Epithelial cell of esophagus (primary cell): ENCODE measurements at places on chromosomes 5 and 9.
A peak's percentile ranks its signal among the peaks of the same experiment; 100 is the strongest.

- no peak for DNase-seq
These were observed 15.2 kb downstream of the ERP44 start for GRCh38 chr9:100083448-100084127.

DNA sequence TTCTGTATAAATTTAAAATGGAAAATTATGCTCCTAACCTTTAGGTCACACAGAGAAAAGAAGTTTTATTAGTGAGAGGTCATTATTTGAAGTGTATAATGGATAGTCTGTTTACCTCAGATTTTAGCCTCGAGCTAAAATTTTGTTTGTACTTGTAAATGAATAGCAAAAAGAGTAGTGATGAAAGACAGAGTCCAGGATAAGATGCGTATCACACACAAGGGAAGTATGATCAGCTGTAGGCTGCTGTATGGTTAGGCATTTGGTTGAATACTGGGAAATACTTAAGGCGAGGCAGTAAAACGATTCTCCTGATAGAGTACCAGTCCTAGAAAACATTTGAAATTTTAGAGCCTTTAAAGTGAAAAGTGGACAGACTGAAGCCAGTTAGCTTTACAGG is 92.7 kb downstream of the FBXL7 start:
- DNase-seq: no peak

DNA sequence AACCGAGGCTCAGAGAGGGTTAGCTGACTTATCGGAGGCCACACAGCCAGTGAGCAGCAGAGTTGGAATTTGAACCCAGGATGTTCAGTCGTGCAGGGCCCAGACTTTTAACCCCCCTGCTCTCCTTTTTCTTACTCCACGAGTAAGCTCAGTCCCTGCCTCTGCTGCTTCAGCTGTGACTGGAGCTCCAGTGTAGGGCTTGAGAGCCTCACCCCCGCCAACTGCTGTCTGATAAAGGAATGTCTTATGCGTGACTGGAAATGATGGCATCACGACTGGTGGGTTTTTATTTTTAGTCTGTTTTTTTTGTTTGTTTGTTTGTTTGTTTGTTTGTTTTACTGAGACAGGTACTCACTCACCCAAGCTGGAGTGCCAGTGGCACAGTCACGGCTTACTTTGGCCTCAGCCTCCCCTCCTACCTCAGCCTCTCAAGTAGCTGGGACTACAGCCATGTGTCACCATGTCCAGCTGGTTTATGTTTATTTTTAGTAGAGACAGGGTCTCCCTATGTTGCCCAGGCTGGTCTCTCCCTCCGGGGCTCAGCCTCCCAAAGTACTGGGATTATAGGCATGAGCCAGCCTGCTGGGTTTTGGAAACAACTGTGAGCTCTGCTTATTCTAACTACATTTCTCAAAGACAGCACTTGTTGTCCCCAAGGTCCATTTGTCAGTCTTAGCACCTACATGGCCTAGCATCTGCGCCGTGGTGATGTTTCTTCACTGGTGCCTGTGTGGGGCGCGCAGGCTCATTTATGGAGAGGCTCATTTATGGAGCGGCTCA is 52.5 kb upstream of the NCS1 start:
- DNase-seq: no peak

DNA sequence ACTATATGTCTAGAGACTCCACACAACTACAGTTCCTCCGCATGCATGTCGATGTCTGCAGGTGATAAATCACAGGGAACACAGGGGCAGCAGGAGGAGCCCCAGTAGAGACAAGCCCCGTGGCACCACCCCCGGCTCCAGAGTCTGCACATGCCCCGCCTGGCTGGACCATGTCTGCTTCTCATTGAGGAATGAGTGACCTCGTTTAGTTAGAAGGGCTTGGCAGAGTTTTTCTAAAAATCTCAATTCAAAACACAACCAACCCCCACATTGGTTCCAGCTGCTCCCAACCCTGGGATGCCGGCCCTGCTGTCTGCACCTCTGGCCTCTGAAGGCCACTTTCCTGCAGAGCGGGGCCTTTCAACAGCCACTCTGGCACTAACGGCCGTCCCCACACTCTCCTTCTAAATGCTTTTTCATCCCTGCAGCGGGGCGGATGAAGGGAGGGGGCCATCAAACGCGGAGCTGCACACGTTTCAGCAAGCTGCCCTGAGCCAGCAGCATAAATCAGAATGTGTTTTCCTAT is 106.3 kb downstream of the ROR2 start:
- DNase-seq: no peak

DNA sequence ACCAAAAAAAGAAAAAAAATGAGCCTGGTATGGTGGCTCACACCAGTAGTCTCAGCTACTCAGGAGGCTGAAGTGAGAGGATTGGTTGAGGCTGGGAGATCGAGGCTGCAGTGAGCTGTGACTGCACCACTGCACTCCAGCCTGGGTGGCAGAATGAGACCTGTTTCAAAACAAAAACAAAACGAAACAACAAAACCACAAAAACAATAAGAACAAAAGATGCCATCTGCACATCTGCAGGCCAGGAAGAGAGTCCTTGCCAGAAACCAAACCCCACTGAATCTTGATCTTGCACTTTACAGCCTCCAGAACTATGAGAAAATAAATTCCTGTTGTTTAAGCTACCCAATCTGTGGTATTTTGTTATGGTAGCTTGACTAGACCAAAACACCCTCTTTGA is 207.7 kb downstream of the YTHDC2 start:
- DNase-seq: no peak

DNA sequence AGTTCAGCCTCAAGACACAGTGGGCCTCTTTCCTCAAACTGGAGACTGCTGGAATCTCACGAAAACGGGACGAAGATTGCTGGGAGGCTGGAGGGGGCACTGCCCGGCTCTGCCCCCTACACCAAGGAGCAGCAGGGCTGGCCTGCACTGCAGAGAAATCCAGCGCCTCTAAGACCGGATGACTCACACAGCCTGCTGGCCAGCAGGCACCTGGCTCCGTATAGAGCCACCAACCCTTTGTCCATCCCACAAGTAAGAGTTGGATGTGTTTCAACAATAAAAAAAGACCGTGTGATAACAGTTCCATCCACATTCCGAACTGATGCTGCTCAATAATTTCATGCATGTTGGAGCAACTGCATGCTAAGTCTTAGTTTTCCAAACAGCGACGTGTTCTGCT is 11.5 kb downstream of the CCDC127 start:
- DNase-seq: no peak

DNA sequence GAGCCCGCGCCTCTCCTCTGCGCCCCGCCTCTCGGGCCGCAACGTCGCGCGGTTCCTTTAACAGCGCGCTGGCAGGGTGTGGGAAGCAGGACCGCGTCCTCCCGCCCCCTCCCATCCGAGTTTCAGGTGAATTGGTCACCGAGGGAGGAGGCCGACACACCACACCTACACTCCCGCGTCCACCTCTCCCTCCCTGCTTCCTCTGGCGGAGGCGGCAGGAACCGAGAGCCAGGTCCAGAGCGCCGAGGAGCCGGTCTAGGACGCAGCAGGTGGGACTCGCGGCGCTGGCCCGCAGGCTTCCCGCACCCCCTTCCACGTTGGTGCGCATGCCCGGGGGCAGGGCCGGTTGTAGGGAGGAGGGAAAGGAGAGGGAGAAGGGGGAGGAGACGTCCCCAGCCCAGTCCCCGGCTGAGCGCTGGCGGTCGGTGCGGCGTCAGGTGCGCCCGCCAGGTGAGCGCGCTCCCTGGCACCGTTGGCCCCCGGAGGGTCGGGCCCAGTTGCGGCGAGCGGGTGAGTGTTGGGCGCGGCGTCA is at the start of gene OCLN:
Gene OCLN (plus strand): TSS at position 400 of the 532 bp plus-strand sequence. CDS start 11,455 bp downstream, outside the sequence.
- DNase-seq: peak; percentile 92

DNA sequence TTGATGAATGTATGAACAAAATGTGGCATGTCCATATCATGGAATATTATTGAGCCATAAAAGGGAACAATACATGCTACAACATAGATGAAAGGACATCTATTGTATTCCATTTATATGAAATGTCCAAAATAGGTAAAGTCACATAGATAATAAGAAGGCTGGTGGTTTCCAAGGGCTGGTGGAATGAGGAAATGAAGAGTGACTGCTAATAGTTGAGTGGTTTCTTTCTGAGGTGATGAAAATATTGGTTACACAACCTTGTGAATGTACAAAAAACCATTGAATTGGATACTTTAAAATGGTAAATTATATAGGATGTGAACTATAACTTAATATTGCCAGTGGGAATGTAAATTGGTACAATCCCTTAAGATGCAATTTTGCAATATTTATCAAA is 5.2 kb downstream of the ARSB start:
- DNase-seq: peak; percentile 58
